ENCODE measurements at places on chromosomes 6 and 20.

DNA sequence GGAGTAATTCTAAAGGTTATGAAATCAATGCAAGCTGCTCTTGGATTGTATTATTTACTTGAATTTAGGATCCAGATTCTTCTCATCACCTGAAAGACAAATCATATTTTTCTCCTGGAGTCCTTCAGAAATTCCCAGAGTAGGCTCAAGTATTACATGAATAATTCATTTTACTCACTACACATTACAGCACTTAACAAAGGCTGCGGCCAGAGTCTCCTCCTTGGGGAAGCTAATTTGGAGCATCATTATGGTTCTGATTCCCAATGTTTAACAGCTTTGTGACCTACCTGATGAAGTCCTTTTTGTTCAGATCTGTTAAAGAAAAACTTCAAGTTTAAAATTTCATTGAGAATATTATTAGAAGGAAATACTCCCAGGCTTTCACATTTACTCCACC, 28.7 kb downstream of the GRIK2 start:
- no peak for DNase-seq

- DNase-seq, result no peak
Measured at GRCh38 chr6:148370176-148370575, 27.5 kb downstream of the SASH1 start.

- no peak for DNase-seq
Measured at GRCh38 chr6:44926556-44926955, 401.6 kb upstream of the RUNX2 start.

- DNase-seq, result no peak
Measured at GRCh38 chr20:55390791-55391190, 614.5 kb downstream of the CBLN4 start.

- DNase-seq, result no peak
Measured at GRCh38 chr6:35894776-35895175, 26.1 kb downstream of the SRPK1 start.

GRCh38 chr6:88074791-88075190, 27.1 kb downstream of the SPACA1 start:
- DNase-seq, result no peak

GRCh38 chr20:53652090-53652858, 58.6 kb upstream of the ZNF217 start:
- DNase-seq, result no peak

- no peak for DNase-seq
Measured at GRCh38 chr6:82741325-82741995, 324.2 kb downstream of the UBE3D start.

- DNase-seq, result no peak
Measured at GRCh38 chr20:4713401-4713800, 8.3 kb upstream of the PRND start.

DNA sequence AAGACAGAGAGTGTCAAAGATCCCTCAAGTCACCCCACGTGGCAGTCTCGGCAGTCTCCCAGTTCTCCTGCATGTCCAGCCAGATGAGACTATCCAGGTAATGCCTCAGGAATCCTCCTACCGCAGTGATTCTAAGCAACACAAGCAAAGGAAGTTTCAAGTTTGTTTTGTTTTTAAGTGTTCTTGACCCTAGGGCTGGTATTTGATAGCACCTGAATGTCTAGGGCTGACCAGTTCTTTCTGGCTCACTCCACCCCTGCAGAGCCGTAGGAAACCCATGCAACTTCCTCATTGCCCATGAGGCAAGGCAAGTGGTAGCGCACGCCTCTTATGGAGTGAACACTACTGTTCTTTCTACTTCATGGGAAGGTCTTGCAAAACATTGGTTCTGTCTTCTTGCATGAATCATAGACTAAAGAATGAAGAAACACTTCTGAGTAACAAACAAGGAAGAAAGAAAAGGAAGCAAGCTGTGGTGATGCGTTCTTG, 24.8 kb upstream of the FOXQ1 start:
- peak; percentile 74 for DNase-seq

DNA sequence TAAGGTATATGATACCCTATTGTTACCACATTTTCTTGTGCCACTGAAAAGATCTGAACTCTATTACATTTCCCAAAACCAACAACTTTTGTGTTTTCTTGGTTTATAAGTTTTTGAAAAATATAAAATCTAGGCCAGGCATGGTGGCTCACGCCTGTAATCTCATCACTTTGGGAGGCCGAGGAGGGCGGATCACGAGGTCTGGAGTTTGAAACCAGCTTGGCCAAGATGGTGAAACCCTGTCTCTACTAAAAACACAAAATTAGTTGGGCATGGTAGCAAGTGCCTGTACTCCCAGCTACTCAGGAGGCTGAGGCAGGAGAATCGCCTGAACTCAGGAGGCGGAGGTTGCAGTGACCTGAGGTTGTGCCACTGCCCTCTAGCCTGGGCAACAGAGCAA, 34.3 kb downstream of the SAMHD1 start:
- DNase-seq, result no peak

- no peak for DNase-seq
Measured at GRCh38 chr6:31969712-31970603, 2.0 kb downstream of the DXO start.

DNA sequence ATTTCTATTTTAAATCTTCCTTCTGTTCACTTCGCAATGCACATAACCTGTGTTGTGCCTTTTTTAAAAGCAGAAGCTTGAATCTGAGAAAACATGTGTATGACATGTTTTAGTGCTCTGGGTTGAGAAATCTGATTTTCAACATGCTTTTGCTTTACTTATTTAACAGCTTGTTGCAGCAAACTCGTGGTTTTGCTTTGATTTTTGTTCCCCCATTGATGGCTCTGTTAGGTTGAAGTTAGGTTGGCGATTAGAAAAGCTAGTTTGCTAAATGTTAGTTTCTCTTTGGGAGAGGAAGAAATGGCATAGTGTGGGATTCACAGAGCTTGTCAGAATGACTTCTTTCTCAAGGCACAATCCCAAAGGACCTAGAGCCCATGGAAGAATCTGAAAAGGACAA, 170.8 kb downstream of the TMEM242 start:
- DNase-seq, result no peak

GRCh38 chr6:125114248-125114858, 39.2 kb upstream of the TPD52L1 start:
- DNase-seq, result no peak

DNA sequence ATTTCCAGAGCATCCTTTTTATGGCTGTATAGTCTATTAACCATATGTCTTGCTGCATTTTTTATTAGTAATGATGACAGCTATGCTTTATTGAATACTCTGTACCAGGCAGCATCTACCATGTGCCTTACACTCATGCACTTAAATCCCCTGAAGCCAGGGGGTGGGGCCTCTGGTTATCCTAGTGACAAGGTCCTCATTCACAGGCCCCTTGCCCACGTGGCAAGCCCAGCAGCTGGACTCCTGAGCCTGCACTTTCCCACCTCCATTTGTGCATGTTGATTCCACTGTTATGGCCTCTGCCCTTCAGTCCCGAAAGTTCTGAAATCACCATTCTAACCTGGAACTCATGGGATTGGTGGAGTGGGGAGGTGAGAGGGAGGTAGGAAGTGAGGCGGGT, 22.3 kb downstream of the ACTR5 start:
- DNase-seq, result no peak

- DNase-seq, result no peak
Measured at GRCh38 chr20:611843-612185, 1.7 kb upstream of the TCF15 start.

DNA sequence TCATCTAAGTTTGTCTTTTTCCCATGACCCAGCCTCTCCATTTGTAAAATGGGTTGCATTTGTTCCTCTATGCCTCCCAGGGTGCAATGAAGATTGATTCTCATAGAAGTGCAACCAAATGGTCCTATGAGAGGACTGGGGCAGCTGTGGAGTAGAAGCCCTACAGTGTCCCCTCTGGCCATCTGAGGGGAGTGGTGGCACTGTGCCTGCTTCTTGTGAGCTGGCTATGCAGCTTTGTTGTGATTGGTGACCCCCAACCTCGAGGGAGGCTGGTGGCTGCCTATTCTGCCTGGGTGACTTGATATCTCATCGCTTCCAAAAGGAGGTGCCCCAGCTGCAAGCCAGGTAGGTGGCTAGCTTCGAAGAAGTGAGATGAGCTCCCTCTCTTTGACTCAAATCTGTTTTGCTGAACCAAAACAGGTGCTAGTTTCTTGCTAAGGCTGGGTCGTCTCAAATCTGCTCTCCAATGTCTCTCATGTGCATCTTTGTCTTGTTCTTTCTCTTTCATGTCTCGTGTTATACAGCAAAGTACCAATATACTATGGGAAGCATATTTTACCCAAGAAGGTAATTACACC, 33.9 kb downstream of the TXLNB start:
- DNase-seq, result no peak

DNA sequence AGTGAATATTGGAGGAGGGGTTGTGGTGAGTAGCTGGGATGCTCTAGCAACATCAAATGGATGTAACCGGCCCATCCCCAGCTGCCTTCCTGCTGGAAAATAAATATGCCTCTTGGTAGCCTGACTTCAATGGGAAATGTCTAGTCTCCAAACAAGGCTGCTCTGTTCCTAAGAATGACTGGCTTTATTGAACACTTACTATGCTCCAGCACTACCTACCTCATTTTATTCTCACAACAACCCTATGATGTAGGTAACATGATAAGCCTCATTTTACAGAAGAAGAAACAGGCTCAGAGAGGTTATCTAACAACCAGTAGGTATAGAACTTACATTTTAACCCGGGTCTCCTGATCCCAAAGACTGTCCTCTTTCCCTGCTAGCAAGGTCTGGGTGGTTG, 93.6 kb downstream of the FYN start:
- DNase-seq, result no peak

- no peak for DNase-seq
Measured at GRCh38 chr6:15894973-15895725, 232.3 kb upstream of the DTNBP1 start.

- DNase-seq, result no peak
Measured at GRCh38 chr20:37986873-37987601, 46.2 kb downstream of the TTI1 start.

- DNase-seq, result peak; percentile 93
Measured at GRCh38 chr20:38985603-38986170, 23.5 kb downstream of the DHX35 start.

- no peak for DNase-seq
Measured at GRCh38 chr20:41223112-41223511, 85.8 kb downstream of the PLCG1 start.

DNA sequence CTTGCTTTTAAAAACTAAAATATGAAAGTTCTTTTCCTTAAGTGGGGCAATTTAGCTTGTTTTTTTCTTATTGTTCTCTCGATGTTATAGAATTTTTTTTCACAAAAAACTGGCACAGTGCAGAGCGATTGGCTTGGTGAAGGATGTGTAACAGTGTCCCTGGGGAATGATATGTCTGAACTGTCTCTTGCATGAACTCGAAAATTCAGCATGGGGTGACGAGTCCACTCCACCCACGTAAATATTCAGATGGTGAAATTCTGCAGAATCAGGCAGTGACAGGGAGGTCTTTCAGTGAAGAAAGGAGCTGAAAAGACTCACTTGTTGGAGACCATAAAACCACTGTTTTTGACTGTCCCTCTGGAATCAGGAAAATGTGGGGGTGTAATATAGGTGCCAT, 505.3 kb downstream of the MMUT start:
- DNase-seq, result no peak

DNA sequence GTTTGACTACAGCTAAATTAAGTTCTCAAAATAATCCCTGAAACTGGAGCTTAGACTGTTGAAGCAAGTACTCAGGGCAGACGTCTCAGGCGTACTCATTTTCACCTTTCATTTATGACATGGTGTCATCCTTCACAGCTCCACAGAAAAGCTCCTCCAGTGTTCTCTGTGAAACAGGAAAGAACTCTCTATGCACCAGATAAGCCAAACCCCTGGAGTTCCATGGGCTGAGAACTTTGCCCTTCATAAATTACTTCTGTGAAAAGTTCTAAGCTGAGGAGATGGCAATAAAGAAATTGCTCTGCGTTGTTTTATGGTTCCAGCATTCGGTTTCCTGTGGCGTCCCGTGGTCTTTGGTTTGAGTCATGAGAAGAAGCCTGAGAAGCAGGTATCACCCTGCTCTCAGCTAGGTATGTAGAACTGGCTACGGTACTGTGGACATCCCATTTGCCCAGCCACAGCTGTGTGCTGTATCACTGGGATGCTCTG, 20.2 kb upstream of the RREB1 start:
- DNase-seq, result no peak

- no peak for DNase-seq
Measured at GRCh38 chr6:20686142-20686541, 151.9 kb downstream of the CDKAL1 start.

DNA sequence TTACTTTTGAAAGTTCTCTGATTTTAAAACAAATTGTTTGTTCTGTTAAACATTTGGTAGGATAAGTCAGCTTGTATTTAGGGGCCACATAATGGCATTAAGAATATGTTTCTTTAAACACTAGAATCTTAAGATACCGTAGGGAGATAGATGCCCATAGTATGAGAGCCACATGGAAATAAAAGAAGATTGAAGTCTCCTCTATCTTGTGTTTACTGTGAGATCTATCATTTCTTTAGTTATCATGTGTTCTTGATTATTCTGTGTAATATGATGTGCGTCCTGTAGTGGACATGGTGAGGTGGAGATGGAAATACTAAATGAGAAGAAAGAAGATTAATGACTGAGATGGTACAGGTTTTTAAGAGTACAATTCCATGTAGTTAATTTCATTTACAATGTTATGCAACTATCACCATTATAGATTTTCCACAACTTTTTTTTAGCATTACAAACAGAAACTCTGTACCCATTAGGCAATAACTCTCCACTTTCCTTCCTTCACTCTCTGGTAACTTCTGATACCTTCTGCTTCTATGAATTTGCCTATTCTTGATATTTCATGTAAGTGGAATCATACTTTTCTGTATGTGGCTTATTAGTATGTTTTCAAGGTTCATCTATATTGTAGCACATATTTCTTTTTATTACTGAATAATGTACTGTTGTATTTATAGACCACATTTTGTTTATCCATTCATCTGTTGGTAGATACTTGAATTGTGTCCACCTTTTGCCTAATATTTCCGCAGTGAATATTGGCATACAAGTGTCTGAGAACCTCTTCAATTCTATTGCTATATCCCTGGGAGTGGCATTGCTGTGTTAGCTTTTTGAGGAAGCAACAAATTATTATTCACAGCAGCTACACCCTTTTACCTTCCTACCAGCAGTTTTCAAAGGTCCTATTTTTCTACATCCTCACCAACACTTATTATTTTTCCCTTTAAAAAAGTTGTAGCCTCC, 11.5 kb downstream of the RNF146 start:
- DNase-seq, result no peak

- DNase-seq, result no peak
Measured at GRCh38 chr20:33914919-33915318, 78.8 kb upstream of the RALY start.

All from fibroblast of skin of left quadriceps (primary cell).